Panc1 (cell line): ENCODE measurements at places on chromosomes 5 and 9.
A peak's percentile ranks its signal among the peaks of the same experiment; 100 is the strongest.

DNA sequence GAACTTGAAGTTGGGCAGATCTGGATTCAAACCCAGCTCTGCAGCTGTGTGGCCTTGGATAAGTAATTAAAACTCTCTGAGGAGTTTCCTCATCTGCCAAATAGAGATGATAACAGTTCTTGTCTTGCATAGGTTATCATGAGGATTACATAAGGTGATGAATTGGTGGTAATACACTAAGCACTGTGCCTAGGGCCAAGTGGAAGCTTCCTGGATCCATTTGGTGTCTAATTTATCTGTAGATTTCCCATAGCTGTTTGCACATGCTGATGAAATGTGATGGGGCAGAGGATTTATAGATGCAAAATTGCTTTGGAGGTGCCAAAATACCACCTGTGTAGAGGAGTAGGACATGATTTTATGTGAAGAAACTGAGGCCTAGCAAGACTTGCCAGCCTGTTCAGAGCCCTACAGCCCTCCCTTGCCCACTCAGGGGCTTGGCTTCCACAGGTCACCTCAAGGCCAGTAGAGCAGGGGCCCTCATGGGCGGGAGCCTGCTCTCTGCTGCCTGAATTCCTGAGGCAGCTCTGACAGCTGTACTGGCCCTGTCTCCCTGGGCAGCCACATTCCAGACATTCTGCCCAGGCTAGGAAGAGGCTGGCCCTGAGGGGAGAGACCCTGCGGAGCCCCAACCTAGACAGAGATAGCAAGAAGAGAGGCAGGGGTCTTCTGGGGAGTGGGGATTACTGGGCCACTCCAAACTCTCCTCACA is 5.9 kb upstream of the FAT2 start:
- no peak for DNase-seq

- no peak for DNase-seq
Measured at GRCh38 chr5:142421228-142421617, 96.4 kb upstream of the SPRY4 start.

DNA sequence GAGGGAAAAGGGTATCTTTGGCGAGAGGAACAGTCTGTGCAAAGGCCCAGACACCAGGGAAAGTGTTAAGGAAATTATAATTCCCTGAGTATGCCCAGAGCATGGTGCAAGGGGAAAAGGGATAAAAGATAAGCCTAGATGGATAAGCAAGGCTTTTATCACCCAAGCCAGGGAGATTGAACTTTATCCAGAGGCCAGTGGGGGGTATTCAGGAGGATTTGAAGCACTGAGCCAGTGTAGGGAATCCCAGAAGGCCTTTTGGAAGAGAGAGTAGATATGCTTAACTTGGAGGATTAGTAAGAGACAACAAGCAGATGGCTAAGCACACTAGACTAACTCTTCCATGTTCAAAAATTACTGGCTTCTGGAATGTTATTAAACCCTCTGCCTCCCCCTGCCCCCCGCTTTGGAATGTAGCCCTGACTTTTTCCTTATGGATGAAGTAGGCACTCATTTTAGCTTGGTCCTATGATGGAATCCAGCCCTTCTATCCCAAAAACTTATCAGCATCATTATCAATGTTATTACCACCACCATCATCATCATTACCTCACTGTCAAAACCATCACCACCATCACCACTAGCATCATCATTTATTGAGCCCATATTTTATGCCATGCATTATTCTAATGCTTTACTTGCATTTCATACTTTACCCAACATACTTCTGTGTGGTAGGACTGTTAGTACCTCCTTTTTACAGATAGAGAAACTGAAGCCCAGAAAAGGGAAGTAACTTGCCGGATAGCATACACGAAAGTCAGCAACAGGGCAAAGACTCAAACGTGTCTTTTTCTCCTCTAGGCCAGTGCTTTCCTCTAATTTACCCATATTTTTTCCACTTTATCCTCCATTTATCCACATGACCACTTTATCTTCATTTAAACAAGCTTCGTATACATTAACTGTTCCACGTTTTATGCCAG is 237.0 kb downstream of the PAPPA start:
- DNase-seq, result no peak

- DNase-seq, result no peak
Measured at GRCh38 chr5:126848253-126848652, 71.3 kb downstream of the LMNB1 start.

GRCh38 chr9:113456235-113456634 is 7.3 kb upstream of the RGS3 start:
- DNase-seq, result no peak

DNA sequence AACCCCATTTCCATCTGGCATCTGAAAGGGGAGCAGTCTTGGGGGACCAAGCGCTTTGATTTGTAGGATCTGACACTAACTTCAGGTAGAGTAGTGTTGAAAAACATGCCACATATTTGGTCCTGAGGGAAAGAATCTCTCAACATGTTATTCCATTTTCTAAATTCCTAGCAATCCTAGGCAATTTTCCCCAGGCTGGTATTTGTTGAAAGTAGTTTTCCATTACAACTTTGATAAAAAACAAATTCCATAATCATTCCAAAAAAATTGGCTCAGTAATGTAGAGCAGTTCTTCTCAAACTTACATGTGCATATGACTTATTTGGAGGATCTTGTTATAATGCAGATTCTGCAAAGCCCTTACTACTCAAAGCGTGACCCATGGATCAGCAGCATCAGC is 477.9 kb downstream of the ACTL7B start:
- no peak for DNase-seq

GRCh38 chr5:150512368-150512747 is 4.4 kb downstream of the NDST1 start:
- no peak for DNase-seq

- no peak for DNase-seq
Measured at GRCh38 chr5:69368458-69369339, 621 bp downstream of the AK6 start.

- no peak for DNase-seq
Measured at GRCh38 chr5:73284985-73285384, 112.0 kb downstream of the TMEM174 start.

GRCh38 chr5:110324876-110325275 is 401.6 kb downstream of the TMEM232 start:
- DNase-seq, result no peak

GRCh38 chr9:133782157-133783130 is 44.3 kb upstream of the SARDH start:
- DNase-seq, result peak; percentile 4

- no peak for DNase-seq
Measured at GRCh38 chr9:80615964-80616363, 1044.2 kb downstream of the TLE4 start.

- DNase-seq, result peak; percentile 13
Measured at GRCh38 chr9:119009249-119009648, 360.0 kb downstream of the BRINP1 start.

GRCh38 chr9:3299872-3300271 is 225.9 kb downstream of the RFX3 start:
- DNase-seq, result no peak

DNA sequence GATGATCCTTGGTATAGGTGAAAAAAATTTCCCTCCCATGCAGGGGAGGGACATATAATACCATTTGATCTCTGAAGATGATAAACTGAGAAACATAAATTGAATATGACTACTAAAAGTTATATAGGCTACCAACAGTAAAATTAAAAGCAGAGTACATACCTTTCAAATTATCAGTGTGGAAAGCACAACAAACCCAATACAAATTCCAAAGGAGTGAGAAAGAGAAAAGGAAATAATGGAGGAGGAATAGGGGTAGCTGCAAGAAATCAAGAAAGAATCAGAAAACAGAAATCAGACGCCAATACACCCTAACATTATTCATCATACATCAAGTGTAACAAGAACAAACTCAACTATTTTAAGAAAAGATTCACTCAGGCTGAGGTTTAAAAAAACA is 17.7 kb downstream of the GNAQ start:
- DNase-seq, result no peak

- no peak for DNase-seq
Measured at GRCh38 chr5:161420521-161420920, 126.0 kb downstream of the GABRB2 start.

DNA sequence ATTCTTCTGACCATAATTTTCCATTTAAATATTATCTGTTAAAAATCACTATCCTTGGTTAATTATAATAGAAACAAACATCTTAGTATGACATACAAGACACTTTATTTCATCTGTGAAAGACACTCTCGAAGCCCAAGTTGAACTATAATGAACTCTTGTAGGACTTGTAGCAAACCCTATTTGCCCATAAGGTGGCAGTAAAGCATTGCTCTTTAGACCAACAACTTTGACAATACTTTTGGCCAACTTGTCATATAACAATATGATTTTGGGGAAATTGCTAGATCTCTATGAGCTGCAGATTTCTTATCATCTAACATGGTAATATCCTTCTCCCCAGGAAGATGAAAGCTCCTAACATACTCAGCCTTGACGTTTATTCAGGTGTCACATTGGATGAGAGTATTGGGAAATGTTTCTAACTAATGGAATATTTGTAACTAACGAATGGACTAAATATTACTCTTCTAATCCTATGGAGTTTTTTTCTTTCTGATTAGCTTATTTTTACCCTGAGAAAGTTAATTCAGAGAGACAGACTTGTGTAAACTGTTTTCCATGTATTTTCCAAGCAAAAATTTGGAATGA is 11.0 kb downstream of the SPINK14 start:
- DNase-seq, result peak; percentile 45

DNA sequence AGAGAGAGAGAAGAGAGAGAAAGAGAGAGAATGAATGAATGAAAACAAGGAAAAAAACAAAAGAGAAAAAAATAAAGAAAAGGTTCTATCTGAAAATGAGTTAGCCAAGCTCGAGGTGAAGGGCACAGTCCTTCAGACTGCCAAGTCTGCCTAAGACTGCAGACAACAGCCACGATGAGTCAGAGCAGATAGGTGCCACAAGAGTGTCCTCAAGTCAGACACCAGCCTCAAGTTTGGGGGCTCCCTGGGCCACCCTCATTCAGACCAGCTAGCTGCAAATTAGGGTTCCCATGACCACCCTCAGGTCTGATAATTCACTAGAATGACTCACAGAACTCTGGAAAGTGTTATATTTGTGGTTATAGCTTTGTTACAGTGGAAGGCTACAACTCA is 13.9 kb upstream of the HABP4 start:
- no peak for DNase-seq

- no peak for DNase-seq
Measured at GRCh38 chr9:74724317-74724716, 163.4 kb downstream of the TRPM6 start.

DNA sequence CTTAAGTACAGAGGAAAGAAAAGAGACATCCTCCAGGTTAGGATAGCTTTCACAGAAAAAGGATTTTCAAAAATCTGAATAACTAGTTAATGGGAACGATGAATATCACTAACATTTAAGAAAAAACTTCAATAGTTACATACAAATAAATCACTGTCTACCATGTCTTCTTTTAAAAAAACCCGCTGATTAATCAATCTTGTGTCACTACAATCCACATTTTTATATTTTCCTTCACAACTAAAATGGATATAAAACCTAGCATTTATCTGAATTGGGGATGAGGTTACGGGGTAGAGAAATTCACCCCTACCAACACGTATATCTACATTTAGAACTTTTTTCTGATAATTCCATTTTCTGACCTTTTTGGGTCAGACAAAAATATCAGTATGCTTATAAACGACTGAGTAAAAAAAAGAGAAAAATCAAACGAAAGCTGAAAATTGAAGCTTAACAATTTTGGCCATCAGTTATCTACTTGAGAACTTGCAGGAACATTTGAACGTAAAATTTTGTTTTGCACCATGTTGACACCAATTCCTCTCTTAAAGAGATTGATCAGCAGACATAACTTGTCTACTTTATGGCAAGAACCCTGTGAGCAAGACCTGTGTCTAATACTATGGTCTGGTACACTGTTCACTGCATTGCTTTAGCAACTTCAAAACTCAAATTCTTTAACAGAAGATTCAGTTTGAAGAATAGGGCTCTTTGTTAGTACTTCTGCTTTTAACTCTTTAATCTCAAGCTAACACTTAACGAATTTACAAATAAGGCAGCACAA is 4.8 kb downstream of the NR3C1 start:
- DNase-seq, result no peak

DNA sequence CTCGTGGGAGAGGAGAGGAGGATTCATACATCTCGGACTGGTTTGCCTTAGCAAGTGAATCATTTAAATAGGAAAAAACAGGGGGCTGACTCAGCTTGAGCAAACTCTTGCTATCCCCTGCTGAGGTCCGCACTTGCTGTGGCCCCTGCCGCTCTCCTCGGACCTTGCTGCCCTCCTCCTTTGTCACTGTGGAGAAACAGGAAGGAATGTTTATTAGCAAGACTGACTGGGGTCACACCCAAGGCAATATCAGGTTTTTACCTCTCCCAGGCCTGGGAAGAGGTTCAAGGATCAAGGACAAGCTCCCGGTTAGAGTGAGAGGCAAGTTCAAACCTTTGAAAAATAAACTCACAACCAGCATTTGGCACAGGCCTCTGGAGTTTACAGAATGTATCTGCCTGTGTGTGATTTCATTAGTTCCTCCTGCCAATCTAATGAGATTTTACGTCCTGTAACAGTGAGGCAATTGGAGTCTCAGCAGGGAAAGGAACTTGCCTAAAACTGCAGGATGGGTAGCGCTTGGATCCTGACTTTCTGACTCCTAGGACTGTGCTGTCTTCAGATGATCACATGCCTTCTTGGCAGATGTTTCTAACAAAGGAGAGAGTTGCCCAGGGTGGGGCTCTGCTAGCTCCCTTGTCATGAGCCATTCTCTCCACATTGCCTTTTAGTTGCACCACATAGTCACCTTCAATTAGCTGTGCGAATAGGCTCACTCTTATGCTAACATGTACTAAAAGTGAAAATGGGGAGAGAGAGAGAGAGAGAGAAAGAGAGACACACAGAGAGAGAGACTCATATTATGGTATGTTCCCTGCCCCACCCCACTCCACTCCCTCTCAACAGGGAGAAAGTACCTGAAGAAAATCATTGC is 108.6 kb upstream of the CDKN2B start:
- DNase-seq, result no peak

- no peak for DNase-seq
Measured at GRCh38 chr5:172833372-172833685, 722 bp upstream of the ERGIC1 start.

DNA sequence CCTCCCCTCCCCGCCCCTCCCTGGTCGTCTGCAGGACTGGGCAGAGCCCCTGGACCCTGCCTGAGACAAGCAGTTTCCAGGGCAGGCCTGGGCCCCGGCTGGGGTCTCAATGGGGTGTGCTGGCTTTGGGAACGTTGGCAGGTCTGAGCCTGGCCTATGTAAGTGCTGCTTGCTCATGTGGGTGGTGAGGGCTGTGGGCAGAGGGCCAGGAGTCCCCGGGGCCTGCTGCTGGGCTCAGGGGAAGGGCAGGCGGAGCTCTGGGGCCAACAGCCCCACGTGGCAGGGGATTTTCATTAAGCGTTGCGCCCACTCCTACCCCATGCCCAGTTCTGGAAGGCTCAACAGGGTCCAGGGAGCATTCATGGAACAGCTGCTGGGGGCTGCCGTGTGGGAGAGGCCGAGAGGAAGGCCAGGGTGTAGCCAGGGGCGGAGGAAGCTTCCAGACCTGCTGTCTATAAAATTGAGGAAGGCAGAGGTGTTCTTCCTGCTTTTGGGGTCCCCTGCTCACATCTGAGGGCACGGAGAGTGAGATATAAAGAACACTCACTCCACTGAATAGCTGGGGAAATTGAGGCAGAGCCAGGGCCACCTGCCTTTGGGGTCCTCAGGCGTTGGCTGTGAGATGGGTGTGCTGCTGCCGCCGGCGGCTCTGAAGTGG is 32.5 kb downstream of the RXRA start:
- no peak for DNase-seq

GRCh38 chr5:53482717-53483638 is 2.5 kb downstream of the FST start:
- no peak for DNase-seq
